ENCODE measurements at places on chromosomes 12 and 14. TPM values are rescaled to one million over a fixed set of nuclear protein-coding genes. Genes with fewer than 3 reads are reported as not detected.

CACNA2D4 gene
- polyA plus RNA-seq = 6.0 TPM

CCDC85C gene
- polyA plus RNA-seq = 0.35 TPM

DDHD1 gene
- 12.3 TPM for polyA plus RNA-seq

AKAP6 gene
- 0.72 TPM for polyA plus RNA-seq

CLEC4D gene
- not detected for polyA plus RNA-seq

ETNK1 gene
- polyA plus RNA-seq = 29.6 TPM

ENDOU gene
- polyA plus RNA-seq = 0.03 TPM

CD163L1 gene
- polyA plus RNA-seq = not detected

FOXG1 gene
- not detected for polyA plus RNA-seq

ACSS3 gene
- polyA plus RNA-seq = not detected

PRB4 gene
- not detected for polyA plus RNA-seq

FBLN5 gene
- polyA plus RNA-seq = 0.31 TPM

C3AR1 gene
- 0.13 TPM for polyA plus RNA-seq

NOVA1 gene
- polyA plus RNA-seq = not detected

TSHR gene
- 0.59 TPM for polyA plus RNA-seq

TAS2R43 gene
- polyA plus RNA-seq = not detected

TMEM117 gene
- 3.2 TPM for polyA plus RNA-seq

GUCY2C gene
- 0.04 TPM for polyA plus RNA-seq

CCDC197 gene
- polyA plus RNA-seq = not detected

EIF2S3B gene
- 0.56 TPM for polyA plus RNA-seq

All from B cell (primary cell).